ENCODE measurements at places on chromosomes 12 and 14. TPM values are rescaled to one million over a fixed set of nuclear protein-coding genes. Genes with fewer than 3 reads are reported as not detected.

- no peak for DNase-seq
These were observed 1282.2 kb downstream of the AACS start for GRCh38 chr12:126347421-126347820.

R3HDM2 gene
- 53.8 TPM for total RNA-seq

DNA sequence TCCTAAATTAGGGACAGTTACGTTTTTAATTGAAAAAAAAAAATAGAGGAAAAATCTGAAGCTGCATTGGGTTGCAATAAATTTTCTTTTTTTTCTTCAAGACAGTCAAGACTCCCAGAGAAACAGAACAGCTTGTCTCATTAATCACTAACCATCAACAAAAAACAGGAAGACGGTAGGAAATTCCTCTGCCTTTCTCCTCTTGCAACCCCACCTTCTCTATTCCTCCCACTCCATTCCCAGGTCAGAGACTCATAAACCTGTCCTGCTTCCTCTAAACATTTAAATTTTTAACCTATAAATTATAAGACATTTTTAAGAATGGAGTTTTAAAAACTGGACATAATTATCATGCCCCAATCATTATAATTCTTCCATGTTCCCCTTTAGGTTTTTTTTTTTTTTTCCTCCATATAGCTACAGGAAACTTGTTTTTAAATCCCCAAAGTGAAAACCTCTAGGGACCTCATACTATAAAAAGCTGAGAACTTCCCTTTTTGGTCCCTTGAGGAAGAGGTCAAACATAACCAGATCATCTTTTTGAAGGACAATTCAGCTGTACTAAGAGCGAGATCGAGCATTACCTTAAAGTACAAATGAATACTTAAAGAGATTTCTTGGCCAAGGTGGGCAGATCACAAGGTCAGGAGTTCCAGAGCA is 36.0 kb downstream of the CPM start:
- DNase-seq = no peak

MYO1H gene
- not detected for total RNA-seq

GRCh38 chr14:53032838-53033390 is 82.1 kb upstream of the FERMT2 start:
- DNase-seq = no peak

OR4K14 gene
- total RNA-seq = not detected

TAS2R50 gene
- total RNA-seq = 1.1 TPM

GRCh38 chr14:28673056-28673455 is 93.5 kb upstream of the FOXG1 start:
- DNase-seq = no peak

LRRC10 gene
- not detected for total RNA-seq

DNA sequence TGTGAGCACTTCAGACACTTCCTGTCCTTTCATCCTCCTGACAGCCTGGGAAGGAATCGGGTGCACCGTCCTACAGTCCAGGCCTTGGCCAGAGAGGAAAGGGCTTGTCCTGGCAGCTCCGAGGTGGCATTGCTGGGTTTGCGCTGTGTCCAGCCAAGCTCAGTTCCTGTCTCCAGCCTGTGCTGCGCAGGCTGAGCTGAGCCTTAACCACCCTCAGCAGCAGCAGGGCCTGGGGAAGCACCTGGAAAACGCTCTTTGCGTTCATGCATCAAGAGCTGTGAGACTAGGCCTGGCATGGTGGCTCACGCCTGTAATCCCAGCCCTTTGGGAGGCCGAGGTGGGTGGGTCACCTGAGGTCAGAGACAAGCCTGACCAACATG is 33.7 kb upstream of the EML1 start:
- DNase-seq = no peak

GRCh38 chr12:42617622-42618021 is 28.1 kb upstream of the PRICKLE1 start:
- DNase-seq = no peak
